Peyer's patch (tissue), 4 donors: ENCODE measurements at places on chromosomes 7 and 10.

DNA sequence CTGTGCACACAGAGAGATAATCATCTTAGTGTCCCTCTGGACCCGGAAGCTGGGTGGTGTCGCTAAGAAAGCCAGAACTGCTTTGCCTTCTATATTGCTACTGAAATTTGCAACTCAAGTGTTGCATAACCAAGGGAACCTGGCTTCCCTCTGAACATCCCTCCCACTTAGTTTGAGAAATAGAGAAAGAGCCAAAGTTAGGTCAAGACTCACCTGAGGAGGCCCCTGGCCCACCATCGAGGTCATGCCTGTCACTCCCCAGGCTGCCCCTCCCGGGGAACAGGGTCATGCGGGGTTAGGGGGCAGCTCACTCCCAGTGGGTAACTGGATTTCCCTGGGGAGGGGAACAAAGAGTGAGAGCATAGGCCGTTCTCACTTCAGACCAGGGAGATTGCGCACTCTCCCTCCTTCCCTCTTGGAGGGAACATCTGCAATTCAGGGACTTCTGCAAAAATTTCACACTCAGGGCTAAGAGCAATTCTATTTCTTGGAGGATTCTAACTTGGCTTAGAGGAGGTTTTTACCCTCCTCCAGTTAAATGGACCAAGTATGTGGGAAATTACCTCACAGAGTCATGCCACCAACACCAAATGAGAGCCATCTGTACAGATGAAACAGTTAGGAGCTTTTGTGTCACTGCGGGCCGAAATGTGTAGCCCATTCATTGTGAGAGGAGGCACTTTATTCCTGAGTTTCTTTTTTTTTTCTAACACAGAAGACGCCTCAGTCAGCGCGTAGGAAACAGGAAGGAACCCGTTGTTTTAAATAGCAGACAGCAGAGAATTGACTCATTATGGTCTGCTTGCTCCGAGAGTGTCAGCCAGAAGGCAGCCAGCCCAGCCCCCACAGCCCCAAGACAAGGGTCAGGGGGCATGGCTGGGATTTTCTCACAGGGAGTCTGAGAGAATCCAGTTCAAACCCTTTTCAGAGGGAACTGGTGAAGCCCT is 221.3 kb downstream of the ARHGAP12 start:
- no peaks in the 10 kb centered on the region for H3K27me3 ChIP-seq
- peak; percentile 54 for DNase-seq
- no peak overlapping the region for H3K4me3 ChIP-seq
- no peaks in the 10 kb centered on the region for H3K36me3 ChIP-seq
- no peaks in the 10 kb centered on the region for H3K4me1 ChIP-seq

DNA sequence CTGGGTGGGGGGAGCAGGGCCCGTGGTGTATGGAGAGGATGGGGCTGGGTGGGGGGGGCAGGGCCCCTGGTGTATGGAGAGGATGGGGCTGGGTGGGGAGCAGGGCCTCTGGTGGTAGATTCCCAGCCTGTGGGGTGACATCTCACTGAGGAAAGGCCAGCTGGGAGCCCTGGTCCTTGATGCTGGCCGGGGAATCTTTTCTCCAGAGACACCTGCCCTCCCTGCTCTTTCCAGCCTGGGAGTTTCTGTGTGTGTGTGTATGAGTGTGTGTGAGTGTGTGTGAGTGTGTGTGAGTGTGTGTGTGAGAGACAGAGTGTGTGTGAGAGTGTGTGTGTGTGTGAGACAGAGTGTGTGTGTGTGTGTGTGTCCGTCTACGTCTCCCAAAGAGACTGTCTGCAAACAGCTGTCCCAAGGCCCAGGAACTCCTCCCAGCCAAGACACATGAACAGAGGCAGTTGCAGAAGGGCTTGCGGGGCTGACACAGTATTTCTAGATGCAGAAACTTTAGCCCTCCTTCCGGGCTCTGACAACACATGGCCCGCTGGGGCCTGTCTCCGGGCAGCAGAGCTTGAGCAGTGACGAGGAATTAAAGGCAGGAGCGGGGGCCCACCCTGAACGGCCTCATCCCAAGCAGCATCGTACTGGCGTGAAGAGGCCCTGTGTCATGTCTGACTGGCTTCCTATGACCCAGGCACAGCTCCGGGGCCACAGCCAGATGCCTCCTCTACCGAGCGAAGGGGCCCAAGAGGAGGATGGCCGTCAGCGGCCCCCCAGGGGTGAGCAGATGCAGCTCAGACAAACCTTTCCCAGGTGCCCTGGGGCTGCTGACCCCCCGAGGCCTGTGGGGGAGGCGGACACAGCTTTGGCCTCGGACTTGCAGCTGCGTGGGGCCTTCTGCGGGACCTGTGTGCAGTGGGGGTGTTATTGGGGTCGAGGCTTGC is 24.3 kb downstream of the FAM20C start:
- H3K4me3 ChIP-seq = no peak overlapping the region
- no peaks in the 10 kb centered on the region for H3K36me3 ChIP-seq
- no peaks in the 10 kb centered on the region for H3K27me3 ChIP-seq
- DNase-seq = no peak

DNA sequence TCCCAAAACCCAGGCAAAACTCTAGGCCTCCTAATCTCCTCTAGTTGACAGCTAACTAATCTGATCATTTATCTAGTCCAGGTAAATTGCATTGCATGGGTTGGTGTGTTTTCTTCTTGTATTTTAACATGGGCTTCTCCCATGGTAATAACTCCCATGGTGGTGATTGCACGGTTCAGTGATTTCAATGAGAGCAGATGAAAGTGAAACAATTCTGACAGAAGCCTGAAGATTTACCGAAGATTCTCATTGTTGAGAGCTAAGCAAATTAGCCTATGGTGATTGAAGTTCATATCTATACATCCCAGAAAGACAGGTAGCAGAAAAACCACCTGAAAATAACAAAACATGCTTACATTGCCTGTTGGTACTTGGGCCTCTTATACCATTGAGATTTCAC is 26.6 kb upstream of the LIPN start:
- no peak overlapping the region for H3K4me3 ChIP-seq
- H3K27ac ChIP-seq = no peak overlapping the region
- no peaks in the 10 kb centered on the region for H3K4me1 ChIP-seq
- H3K36me3 ChIP-seq = no peaks in the 10 kb centered on the region

GRCh38 chr10:78727728-78728127 is 341.0 kb upstream of the ZMIZ1 start:
- no peak overlapping the region for H3K27ac ChIP-seq
- no peak overlapping the region for H3K4me3 ChIP-seq
- H3K27me3 ChIP-seq = no peaks in the 10 kb centered on the region
- no peaks in the 10 kb centered on the region for H3K4me1 ChIP-seq

- H3K4me1 ChIP-seq = peaks cover 24% of the 10 kb centered on the region
- H3K36me3 ChIP-seq = no peaks in the 10 kb centered on the region
- DNase-seq = no peak
- no peaks in the 10 kb centered on the region for H3K27me3 ChIP-seq
Measured at GRCh38 chr10:125000366-125001312, 58.7 kb downstream of the ZRANB1 start.

- H3K27ac ChIP-seq = no peak overlapping the region
- H3K4me3 ChIP-seq = no peak overlapping the region
- no peak for DNase-seq
Measured at GRCh38 chr10:103593022-103593570, 99.6 kb downstream of the NEURL1 start.

DNA sequence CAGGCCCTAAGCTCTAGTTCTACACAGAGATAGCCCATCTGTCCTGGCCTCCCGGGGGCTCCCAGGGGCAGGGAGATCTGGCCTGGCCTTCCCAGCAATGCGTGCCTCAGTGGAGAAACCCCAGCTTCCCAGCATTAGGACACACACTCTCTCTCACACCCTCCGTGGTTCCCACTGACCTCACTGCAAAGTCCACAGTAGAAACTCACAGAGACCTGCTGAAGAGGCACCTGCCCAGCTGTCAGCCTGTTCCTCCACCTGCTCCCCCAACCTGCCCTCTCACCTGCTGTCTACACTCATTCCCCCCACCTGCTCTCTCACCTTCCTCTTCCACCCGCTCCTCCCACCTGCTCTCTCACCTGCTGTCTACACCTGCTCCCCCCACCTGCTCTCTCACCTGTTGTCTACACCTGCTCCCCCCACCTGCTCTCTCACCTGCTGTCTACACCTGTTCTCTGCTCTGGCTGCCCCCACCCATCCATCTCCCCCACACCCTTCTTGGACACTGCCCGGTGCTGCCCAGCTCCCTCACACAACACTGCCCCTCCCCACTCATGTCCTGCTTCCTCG is 21.1 kb upstream of the PFKP start:
- H3K36me3 ChIP-seq = no peaks in the 10 kb centered on the region
- no peak for DNase-seq
- H3K27me3 ChIP-seq = no peaks in the 10 kb centered on the region
- no peaks in the 10 kb centered on the region for H3K4me1 ChIP-seq
- no peak overlapping the region for H3K4me3 ChIP-seq
- peak overlapping the region; percentile 50 for H3K27ac ChIP-seq

DNA sequence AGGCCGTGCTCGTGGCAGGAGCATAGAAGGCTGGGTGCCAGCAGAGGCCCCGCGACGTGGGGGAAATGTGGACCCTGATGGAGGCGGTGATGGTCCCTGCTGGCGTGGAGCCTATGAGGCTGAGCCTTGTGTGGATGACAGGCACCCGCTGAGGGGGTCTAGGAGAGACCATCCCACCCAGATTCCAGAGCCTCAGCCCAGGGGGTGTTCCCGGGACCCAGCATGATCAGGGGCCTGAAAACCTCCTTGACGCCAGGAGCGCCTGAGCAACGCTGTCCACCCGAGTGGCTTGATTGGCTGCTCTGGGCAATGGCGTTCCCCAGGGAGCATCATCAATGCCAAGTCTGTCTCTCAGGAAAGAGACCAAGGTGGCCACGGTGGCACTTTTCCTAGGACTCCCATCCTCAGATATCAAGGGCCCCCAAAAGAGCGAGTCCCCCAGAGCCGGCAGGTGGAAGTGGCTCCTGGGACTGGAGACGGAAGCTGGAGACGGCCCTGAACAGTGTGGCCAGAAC is 61.1 kb downstream of the PWWP2B start:
- H3K4me3 ChIP-seq = no peak overlapping the region
- peaks cover 12% of the 10 kb centered on the region for H3K4me1 ChIP-seq
- H3K27me3 ChIP-seq = no peaks in the 10 kb centered on the region

- no peaks in the 10 kb centered on the region for H3K36me3 ChIP-seq
- no peaks in the 10 kb centered on the region for H3K4me1 ChIP-seq
- no peak overlapping the region for H3K4me3 ChIP-seq
- no peak overlapping the region for H3K27ac ChIP-seq
- H3K27me3 ChIP-seq = no peaks in the 10 kb centered on the region
Measured at GRCh38 chr10:129725890-129726631, 238.0 kb downstream of the EBF3 start.

- no peak for DNase-seq
- no peaks in the 10 kb centered on the region for H3K36me3 ChIP-seq
- H3K27me3 ChIP-seq = no peaks in the 10 kb centered on the region
- H3K27ac ChIP-seq = no peak overlapping the region
Measured at GRCh38 chr10:97128516-97129154, 57.1 kb downstream of the SLIT1 start.

DNA sequence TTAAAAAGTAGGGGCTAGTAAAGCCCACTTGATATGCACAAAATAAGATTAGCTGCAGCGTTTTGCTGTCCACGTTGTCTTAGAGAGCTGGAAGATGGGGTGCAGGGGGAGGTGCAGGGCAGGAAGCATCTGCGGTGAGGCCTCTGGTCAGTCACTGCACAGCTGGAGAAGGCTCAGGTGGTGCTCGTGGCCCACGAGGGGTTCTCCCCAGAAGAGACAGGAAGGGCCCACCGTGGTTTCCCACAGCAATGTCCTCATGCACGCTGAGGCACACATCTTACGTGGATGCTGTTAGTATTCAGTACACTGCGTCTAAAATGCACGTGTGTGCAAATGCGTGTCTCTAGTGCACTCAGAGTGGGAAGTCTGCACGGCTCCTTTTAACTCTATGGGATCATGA is 582.1 kb downstream of the PTPRN2 start:
- no peak for DNase-seq
- H3K36me3 ChIP-seq = no peaks in the 10 kb centered on the region
- no peak overlapping the region for H3K4me3 ChIP-seq
- H3K4me1 ChIP-seq = no peaks in the 10 kb centered on the region
- H3K27me3 ChIP-seq = no peaks in the 10 kb centered on the region
- H3K27ac ChIP-seq = no peak overlapping the region

DNA sequence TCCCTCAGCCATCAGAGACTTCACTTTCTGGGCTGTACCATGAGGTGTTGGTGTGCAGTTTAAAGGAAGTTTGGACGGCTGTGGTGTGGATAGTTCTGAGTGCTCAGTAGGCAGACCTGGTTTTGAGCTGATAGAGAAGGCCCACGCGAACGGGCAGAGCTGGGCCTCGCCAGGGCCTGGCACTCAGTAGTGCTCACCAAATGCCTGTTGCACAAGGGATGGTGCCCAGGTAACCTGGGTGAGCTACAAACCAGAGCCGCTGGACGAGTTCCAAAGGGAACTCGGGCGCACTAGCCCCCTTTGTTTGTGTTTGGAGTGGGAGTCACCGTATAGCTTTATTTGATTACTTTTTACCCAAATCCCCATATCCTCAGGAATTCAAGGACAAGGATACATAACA is 95.5 kb downstream of the LHPP start:
- no peak overlapping the region for H3K4me3 ChIP-seq
- no peaks in the 10 kb centered on the region for H3K4me1 ChIP-seq
- DNase-seq = no peak

- no peaks in the 10 kb centered on the region for H3K27me3 ChIP-seq
- DNase-seq = no peak
- H3K4me1 ChIP-seq = no peaks in the 10 kb centered on the region
- H3K36me3 ChIP-seq = no peaks in the 10 kb centered on the region
- H3K27ac ChIP-seq = no peak overlapping the region
Measured at GRCh38 chr7:131610007-131610406, 53.6 kb upstream of the PODXL start.

DNA sequence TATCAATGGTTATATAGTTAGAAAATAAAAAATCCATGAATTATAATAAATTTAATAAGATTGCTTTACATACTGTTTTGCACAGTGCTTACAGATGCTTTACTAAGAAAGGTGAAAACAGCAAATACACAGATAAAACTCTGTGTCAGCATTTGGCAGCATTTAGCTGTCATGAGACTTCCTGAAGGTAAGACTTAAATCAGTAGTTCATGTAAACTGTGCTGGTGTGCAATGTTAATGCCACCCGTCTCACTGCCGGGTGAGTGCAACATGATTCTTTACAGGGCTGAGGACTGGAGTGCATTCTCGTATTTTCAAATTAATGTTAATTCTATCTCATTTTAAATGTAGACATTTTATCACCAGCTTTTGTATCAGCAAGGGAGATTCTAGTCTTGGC is 326.2 kb upstream of the POT1 start:
- no peak overlapping the region for H3K4me3 ChIP-seq
- H3K27me3 ChIP-seq = no peaks in the 10 kb centered on the region
- no peak overlapping the region for H3K27ac ChIP-seq
- no peaks in the 10 kb centered on the region for H3K36me3 ChIP-seq
- DNase-seq = no peak
